Caudate nucleus (tissue), 63 donors: ENCODE measurements at places on chromosomes 1 and 21.

DNA sequence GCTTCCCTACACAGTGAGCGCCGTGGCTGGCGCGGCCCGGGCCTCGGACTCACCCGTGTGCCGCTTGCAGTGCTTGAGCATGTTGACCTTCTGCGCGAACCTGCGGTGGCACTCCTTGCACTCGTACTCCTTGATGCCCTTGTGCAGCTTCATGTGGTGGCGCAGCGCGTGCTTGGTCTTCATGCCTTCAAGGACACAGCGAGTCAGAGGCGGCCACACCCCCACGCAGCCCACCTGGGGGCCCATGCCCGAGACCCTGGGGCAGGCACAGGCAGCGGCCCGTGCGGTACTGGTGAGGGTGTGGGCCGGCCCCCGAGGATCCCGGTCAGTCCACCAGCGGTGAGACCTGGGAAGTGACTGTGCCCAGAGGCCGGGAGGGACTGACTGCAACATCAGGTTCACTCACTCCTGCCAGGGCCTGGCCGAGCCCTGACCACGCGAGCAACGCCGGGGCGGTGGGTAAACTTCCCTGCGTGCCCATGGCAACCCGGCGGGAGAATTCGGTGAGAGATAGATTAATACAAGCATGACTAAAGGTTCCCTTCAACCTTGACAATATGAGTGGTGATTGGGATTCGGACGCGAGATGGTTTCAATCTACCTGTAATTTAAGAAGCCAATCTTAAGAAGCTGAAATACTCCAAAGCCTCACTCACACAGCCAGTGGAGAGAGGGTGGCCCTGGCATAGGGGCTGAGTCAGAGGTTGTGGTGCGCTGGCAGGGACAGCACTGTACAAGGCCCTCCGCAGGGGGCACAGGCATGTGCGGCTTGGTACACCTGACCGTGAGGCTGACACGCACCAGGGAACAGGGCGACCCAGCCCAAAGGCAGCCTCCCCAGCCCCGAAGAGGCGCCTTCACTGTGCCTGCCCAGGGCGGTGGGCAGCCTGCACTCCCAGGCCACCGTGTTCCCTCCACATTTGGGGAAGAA lies 49.1 kb upstream of the RIPK4 start:
- DNase-seq, result no peak

- no peak for DNase-seq
Observed at GRCh38 chr1:93399781-93400180, 48.1 kb upstream of the FNBP1L start.

- no peak for DNase-seq
Observed at GRCh38 chr1:56120021-56120420, 459.3 kb downstream of the PLPP3 start.

DNA sequence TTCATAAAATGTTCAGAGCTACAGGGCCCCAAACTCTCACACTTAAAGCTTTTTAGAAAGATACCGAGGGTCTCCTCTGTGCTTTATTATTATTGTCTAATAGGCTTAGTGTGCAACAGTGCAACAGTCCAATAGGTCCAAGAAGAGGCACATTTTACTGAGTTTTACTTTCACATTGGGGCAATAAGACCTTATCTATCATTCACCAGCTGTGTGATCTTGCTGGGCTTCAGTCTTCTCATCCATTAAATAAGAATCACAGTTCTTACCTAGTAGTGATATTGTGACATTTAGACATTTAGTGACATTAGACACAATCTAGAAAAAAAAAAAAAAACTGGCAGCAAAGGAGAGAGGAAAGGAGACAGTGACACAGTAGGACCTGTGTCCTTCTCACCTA lies 175.8 kb upstream of the NFIA start:
- no peak for DNase-seq

DNA sequence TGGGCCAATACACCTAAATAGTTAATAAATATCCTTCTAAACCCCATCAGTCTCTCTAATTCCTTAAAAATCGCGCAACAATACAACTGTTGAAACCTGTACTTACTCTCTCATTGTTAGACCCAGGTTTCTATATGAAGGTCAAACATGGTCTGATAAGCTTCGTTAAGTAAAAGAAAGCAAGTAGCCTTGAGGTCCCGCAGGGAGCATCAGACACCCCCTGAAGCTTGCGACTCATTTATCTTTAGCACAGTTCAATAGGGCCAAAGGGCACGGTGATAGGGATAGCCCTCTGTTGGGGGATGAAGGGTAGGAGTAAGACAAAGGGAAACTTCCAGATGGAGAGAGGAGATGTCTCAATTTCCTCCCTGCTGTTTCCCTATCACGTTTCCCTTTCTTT lies 27.3 kb upstream of the THEM4 start:
- no peak for DNase-seq

DNA sequence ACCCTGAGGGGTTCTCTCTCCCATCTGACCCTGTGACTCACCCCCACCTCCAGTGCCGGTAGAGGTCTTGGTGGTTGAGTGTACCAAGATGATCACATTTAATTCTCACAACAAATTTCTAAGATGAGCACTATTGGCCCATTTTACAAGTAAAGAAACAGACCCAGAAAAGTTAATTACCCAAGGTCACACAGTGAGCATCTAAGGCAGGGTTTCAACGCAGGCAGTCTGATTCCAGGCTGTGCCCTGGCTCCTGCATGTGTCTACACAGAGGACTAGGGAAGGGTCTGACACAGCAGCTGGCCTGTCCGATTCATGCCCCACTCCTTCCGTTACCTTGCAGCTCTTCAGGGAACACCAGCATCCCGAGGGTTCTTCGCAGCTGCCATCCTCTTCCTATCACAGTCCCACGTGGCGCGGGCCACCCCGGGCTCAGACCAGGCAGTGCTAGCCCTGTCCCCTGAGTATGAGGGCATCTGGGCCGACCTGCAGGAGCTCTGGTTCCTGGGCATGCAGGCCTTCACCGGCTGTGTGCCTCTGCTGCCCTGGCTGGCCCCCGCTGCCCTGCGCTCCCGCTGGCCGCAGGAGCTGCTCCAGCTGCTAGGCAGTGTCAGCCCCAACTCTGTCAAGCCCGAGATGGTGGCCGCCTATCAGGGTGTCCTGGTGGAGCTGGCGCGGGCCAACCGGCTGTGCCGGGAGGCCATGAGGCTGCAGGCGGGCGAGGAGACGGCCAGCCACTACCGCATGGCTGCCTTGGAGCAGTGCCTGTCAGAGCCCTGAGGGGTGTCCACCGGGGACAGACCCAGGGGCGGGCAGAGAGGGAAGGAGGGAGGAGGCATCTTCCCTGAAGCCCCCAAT lies 7.5 kb downstream of the NCDN start:
- DNase-seq, result no peak

DNA sequence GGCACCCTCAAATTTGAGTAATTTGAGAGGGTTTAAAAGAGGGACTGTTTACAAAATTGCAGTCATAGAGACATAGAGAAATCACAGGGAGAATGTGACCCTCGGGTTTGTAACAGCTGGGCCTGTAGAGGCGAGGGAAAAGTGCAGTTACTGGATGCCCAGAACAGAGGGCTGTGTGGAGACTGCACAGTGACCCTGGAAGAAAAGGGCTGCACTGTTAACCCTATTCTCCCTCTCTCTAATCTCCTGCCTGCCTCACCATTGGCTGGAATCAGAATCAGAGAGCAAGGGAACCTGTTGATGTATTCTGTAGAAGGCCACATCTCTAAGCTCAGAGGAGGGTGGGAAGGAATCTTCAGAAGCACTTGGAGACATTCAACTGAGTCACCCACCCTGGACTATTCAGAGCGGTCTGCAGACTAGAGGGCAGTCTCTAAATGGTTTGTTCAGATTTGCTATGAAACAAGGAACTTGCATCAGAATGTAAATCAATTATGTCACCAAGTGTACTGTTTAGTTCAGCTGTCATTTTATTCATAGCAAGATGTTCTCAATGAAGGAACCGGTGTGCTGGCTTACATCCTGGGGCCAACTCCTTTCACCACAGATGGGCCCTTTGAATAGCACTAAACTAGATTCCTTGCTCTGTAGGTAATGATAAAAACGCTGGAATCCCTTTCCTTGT lies 132.2 kb upstream of the HOOK1 start:
- DNase-seq, result no peak

DNA sequence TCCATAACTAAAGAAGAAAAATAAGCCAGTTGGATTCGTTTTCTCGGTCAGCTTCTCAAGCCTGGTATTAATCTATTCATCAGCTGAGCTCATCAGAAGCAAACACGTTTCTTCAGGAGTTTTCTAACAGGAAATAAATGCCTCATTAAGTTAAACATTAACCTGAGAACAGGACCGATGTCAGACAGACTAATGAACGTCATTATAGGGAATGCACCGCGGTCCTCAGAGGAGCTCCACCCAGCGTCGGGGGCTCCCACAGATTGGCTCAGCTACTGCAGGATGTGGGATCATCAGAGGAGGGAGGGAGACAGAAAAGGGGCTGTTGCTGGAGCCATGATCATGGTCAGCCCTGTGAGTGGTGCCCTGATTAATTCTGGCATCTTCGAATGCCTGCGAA lies 615.4 kb downstream of the PTPRU start:
- DNase-seq, result no peak

GRCh38 chr1:88735909-88736308 lies 51.8 kb downstream of the PKN2 start:
- DNase-seq, result no peak

DNA sequence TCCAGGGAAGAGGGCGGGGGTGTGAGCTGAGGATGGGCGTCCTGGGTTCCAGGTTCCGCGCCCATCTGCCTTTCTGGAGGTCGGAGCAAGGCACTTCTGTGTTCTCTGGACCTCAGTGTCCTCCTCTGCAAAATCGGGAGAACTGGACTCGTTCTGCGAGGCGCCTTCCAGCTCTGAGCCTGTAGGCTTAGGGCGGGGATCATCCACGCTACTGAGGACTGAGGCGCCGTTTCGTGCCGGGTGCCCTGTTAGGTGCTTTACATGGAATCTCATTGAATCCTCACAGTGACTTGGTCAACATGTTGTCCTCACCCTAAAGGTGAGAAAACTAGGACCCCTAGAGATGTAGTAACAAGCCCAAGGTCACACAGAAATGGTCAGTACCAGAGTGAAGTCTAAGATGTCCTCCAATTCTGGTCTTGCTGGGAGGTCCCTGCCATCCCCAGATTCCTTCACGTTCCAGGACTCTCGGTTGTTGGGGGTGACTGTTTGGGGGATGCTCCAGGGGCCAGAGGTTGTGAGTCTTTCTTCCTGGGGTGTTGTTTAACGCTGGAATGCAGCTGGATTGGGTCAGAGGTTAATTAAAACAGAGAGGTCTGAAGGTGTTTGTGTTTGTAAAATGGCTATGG lies 677 bp downstream of the PRKAA2 start:
- DNase-seq, result no peak
